ENCODE measurements at places on chromosomes 13 and 19. TPM values are rescaled to one million over a fixed set of nuclear protein-coding genes. Genes with fewer than 3 reads are reported as not detected.
A peak's percentile ranks its signal among the peaks of the same experiment; 100 is the strongest.

DNA sequence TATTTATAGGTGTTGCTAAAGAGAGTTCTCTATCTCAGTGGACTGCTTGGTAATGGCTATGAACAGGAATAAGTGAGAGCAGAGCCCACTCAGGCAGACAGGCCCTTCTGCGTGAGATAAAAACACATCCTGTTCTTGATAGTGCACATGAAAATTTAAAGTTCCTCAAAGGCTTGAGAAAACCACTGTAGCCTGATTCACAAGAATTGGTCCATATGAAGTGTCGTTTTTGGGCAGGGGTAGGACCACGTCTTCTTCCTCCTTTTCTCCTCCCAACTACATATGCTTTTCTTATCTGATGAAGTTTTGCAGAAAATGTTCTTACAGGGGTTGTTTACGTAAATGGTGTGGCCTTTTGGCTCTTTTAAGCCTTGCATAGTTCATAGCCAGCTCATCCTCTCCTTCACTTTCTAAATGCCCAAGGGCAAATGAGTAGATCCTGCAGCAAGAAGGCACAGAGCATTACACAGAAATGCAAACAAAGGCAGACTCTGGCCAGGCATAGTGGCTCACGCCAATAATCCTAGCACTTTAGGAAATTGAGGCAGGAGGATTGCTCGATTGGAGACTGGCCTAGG lies 53.8 kb downstream of the RNF6 start:
- no peak for DNase-seq
- H3K27ac ChIP-seq: no peak overlapping the region
- no peaks in the 10 kb centered on the region for H3K4me1 ChIP-seq
- no peak overlapping the region for H3K4me3 ChIP-seq
- H3K27me3 ChIP-seq: no peaks in the 10 kb centered on the region
- H3K36me3 ChIP-seq: no peaks in the 10 kb centered on the region

PSG2 gene
- total RNA-seq: not detected

- no peak for DNase-seq
- no peaks in the 10 kb centered on the region for H3K36me3 ChIP-seq
- H3K4me1 ChIP-seq: no peaks in the 10 kb centered on the region
- no peak overlapping the region for H3K27ac ChIP-seq
Measured at GRCh38 chr19:20235156-20235555, 68.1 kb downstream of the ZNF486 start.

GJB6 gene
- 0.69 TPM for total RNA-seq

CNMD gene
- not detected for total RNA-seq

- H3K4me1 ChIP-seq: no peaks in the 10 kb centered on the region
- DNase-seq: no peak
- H3K27me3 ChIP-seq: no peaks in the 10 kb centered on the region
- no peaks in the 10 kb centered on the region for H3K36me3 ChIP-seq
- H3K27ac ChIP-seq: no peak overlapping the region
Measured at GRCh38 chr13:33556828-33557227, 261.1 kb upstream of the RFC3 start.

GRCh38 chr13:57739089-57739488 lies 107.5 kb downstream of the PCDH17 start:
- no peaks in the 10 kb centered on the region for H3K27me3 ChIP-seq
- DNase-seq: no peak
- H3K36me3 ChIP-seq: no peaks in the 10 kb centered on the region
- H3K4me1 ChIP-seq: no peaks in the 10 kb centered on the region

- H3K27me3 ChIP-seq: no peaks in the 10 kb centered on the region
- H3K4me3 ChIP-seq: peak overlapping the region; percentile 67
- H3K27ac ChIP-seq: peak overlapping the region; percentile 79
- DNase-seq: no peak
Measured at GRCh38 chr13:46553521-46553885, 533 bp downstream of the LRCH1 start.

DNA sequence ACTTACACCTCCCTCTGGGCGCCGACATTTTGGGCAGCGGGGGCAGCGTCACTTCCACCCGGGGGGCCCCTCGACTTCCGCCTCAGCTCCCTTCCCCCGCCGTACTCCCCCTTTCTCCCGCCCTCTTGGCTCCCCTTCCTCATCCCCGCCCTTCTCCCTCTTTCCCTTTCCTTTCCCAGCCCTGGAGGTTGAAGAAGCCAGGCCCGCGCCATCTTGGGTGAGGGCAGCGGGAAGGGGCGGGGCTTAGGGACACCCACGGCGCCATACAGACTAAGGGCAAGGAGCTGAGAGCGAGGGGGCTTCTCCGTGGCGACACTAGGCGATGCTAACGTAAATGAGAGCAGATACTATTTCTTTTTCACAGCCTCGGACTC lies at the start of gene FIZ1:
TSS of gene FIZ1 (minus strand) at position 50 of the 374 bp plus-strand sequence. CDS start 1,652 bp downstream, outside the sequence.
- no peaks in the 10 kb centered on the region for H3K27me3 ChIP-seq
- H3K36me3 ChIP-seq: peaks cover 8% of the 10 kb centered on the region
- peaks cover 26% of the 10 kb centered on the region for H3K4me1 ChIP-seq
- peak; percentile 96 for DNase-seq
- H3K27ac ChIP-seq: peak within 1 kb of the TSS; percentile 89

DNA sequence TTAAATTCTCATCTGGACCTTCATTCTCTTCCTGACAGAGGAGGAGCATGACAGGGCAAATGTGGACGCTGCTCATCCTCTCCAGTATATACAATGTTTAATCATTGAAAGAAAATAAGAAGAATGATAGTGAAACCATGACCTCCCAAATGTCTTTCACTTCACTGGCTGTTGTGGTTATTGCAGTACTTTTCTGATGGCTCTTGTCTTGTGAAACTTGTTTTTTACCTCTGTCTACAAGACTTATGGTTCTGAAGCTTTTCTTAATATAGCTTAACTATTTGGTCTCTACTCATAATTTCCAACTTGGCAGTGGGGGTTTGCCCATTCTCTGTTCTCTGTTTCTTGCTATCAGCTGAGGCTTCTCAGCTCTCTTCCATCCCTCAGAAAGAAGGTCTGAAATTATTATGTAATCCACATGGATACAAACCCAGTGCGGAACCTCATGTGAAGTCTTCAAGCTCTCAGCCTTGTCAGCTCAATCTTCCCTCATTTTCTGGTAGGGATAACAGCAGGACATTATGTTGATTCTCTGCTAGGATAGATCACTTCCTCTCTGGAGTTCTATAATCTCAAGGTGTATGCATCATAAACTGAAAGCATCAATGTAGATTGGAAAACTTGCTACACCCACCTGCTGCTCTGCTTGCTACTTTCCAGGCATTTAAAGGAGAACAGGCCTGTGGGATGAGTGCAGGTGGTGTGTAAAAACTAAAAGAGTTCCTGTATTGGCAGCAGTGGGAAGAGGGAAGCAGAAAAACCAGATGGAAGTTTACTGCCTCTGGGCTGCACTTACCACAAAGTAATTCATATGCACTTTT lies 250.3 kb upstream of the HTR2A start:
- no peak for DNase-seq
- H3K27me3 ChIP-seq: no peaks in the 10 kb centered on the region
- H3K36me3 ChIP-seq: no peaks in the 10 kb centered on the region
- no peak overlapping the region for H3K27ac ChIP-seq

TINCR gene
- 1.4 TPM for total RNA-seq

APBA3 gene
- total RNA-seq: 86.3 TPM

GRCh38 chr13:59178344-59178743 lies 985.4 kb downstream of the DIAPH3 start:
- no peak overlapping the region for H3K27ac ChIP-seq
- no peaks in the 10 kb centered on the region for H3K27me3 ChIP-seq
- H3K4me1 ChIP-seq: no peaks in the 10 kb centered on the region
- H3K36me3 ChIP-seq: no peaks in the 10 kb centered on the region
- H3K4me3 ChIP-seq: no peak overlapping the region

DNA sequence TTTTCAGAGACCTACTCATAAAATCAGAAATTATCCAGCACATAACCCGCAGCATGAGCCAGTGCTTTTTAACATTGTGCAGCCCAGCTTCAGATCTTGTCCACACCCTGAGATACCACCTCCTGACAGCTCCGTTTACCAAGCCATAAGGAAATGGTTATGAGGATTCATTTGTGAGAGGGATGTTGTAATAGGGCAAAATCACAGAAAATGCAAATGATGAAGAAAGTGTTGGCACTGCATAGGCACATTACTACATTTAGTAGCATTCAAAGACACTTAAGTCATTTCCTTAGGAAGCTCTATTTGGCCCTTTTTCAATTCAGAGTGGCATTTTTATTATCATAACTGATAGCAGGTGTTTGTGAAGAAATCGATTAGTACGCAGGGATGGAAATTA lies 277.5 kb downstream of the DNAJC15 start:
- no peak overlapping the region for H3K4me3 ChIP-seq
- DNase-seq: no peak
- H3K27me3 ChIP-seq: no peaks in the 10 kb centered on the region
- no peaks in the 10 kb centered on the region for H3K4me1 ChIP-seq

B3GNT3 gene
- total RNA-seq: not detected

CD70 gene
- 1.9 TPM for total RNA-seq

DNA sequence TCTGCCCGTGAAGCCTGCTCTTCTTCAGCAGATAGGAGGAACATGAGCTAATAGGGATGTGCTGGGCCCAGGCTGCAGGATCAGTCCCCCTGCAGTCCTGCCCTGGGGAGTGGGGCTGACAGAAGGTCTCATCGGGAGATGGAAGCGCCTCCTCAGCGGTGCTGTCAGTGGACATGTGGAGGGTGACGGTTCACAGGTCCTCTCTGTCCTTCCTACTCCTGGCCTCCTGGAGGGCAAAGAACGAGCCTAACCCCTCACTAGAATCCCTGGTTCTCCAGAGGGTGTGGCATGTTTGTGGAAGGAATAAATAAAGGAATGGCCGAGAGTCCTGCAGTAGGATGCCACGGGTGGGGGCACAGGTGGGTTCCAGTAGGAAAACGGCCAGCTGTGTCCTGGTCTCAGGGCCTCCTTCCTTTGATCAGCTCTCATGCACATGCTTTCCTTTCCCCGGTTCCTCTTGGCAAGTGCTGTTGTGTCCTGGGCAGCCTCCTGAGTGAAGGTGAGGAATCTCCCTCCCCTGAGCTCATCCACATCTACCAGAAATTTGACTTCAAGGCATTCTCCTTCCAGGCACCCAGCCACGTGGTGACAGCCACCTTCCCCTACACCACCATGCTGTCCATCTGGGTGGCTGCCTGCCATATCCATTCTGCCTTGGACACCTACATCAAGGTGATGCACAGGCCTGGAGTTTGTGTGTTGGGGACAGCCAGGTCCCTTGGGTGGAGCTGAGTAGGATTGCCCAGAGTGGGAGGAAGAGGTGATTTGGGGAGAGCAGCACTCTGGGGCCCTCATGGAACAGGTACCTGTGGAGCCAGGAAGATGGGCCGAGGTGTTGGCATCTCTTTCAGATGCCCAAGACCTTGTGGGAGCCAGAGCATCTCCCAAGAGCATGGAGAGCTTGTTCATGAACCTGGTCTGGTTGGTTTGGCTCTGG lies 28.6 kb upstream of the ZNF492 start:
- no peak overlapping the region for H3K4me3 ChIP-seq
- H3K27me3 ChIP-seq: no peaks in the 10 kb centered on the region
- no peak overlapping the region for H3K27ac ChIP-seq
- DNase-seq: no peak
- no peaks in the 10 kb centered on the region for H3K36me3 ChIP-seq
- no peaks in the 10 kb centered on the region for H3K4me1 ChIP-seq

DNA sequence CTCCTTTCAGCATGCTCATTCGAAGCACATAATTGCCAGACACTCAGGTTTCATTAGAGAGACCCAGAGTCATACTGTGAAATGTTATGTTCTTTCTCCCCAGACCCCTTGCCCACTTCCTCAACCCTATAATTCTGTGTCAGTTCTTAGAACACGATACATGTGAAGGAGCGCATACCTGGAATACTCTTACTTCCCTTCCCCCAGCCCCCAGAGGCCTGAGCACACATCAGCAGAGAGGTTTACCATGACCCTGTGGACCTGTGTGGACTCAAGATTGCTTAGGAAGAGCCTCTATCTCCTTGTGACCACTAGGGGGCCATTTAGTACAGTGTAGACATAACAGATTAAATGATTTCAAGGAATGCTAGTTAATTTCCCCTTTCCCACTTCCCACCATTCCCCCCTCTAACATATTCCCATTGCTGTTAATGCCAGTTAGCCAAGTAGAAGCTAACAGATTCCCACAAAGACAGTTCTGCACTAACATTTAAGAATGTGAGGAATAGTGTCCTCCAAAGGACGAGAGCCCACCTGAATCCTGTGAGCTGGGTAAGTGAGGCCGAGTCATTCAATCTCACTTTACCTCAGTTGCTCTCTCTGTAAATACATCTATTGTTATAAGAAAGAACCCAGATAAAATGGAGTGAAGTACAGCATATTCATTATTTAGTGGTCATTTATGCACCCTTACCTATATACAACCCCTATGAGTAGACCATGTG lies 154.2 kb upstream of the MAB21L1 start:
- no peaks in the 10 kb centered on the region for H3K36me3 ChIP-seq
- H3K4me3 ChIP-seq: no peak overlapping the region
- no peaks in the 10 kb centered on the region for H3K4me1 ChIP-seq
- no peaks in the 10 kb centered on the region for H3K27me3 ChIP-seq
- no peak overlapping the region for H3K27ac ChIP-seq
- no peak for DNase-seq

DNA sequence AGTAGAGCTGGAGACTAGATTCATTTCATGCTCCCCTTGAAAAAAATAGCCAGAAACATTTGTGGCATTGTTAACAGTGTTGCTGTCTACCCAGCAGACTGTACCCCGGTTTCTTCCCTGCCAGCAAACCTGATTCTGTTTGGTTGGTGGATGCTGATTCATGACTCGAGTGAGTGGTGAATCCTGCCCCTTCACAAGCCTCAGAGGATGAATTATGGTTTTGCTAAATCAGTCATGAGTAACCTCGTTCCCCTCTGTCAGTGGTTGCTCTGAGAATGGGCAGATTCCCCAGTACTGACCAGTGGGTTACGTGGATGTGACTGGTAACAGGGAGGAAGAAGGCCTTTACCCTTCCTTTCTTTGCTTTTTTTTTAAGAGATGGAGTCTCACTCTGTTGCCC lies 10.1 kb downstream of the NLRP12 start:
- H3K36me3 ChIP-seq: no peaks in the 10 kb centered on the region
- no peaks in the 10 kb centered on the region for H3K4me1 ChIP-seq
- H3K4me3 ChIP-seq: no peak overlapping the region
- DNase-seq: no peak
- H3K27me3 ChIP-seq: no peaks in the 10 kb centered on the region

DNA sequence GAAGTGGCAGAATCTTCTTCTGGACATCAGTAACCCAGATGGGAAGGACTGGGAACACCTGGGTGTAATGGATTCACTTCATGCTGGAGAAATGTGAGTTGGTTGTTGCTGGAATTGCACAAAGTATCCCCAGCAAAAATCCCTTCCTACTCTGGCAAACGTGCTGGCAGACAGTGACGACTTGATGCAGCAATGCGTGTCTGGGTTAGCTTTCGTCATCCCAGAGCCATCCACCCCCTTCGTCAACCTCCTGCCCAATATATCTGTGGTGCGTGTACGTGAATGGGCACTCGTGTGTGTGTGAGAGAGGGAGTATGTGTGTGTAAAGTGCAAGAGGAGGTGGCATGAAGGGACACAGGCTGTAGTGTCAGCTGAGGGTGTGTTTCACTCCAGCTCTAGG lies 70.9 kb downstream of the TM9SF2 start:
- H3K4me3 ChIP-seq: no peak overlapping the region
- no peak for DNase-seq

GRCh38 chr19:40798683-40799557 lies at the start of gene EGLN2:
TSS of gene EGLN2 (plus strand) at chr19:40799191. CDS start at chr19:40800573, 1,382 bp downstream.
- peak within 1 kb of the TSS; percentile 82 for H3K27ac ChIP-seq
- peak within 1 kb of the TSS; percentile 69 for H3K4me3 ChIP-seq
- no peaks in the 10 kb centered on the region for H3K27me3 ChIP-seq
- peaks cover 52% of the 10 kb centered on the region for H3K4me1 ChIP-seq

WDR88 gene
- total RNA-seq: 0.58 TPM
